ENCODE measurements at places on chromosomes 4 and X.

DNA sequence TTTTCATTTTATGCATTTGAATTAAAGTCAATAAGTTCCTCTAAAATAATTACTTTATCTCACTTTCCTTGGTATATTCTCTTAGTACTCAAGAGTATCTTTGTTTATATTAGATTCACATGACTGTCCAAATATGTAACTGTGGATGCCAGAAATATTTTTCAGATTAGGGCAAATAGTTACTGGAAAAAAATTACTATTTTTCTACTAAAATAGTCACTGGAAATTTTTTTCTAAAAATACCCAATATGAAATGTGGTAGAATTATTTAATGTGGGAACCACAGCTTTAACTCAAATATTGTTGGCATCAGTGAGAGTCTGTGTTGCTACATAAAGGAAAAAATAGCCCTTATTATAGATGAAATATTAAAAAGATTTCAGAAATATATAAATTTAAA lies 70.4 kb upstream of the NMU start:
- DNase-seq = no peak

GRCh38 chr4:186097386-186097785 lies 7.1 kb upstream of the FAM149A start:
- DNase-seq = no peak

GRCh38 chr4:110149089-110149488 lies 49.3 kb downstream of the ELOVL6 start:
- DNase-seq = no peak

DNA sequence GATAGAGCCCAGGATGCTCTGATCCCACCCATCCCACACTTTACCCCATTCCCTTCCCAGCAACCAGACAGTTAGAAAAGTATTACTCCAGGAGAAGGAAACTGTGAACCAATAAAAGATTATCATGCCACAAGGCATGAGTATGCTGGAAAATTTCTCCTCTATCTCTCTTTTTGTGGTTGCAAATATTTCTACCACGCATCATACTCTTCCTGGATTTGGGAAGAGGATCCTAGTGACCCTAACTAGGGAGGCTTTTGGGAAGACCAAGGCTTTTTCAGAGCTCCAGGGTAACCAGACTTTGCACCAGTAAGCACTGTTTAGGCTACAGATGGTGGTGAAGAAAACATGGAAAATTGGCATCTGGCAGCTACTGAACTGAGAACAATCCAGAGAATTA lies 257.6 kb upstream of the CLNK start:
- no peak for DNase-seq

All from NCI-H187 treated with DMSO at 0.1 percent for 48 hours (cell line).